ENCODE measurements at places on chromosomes 6 and 20.
A peak's percentile ranks its signal among the peaks of the same experiment; 100 is the strongest.

GRCh38 chr6:150238846-150239407 lies 96.1 kb downstream of the PPP1R14C start:
- DNase-seq: no peak

DNA sequence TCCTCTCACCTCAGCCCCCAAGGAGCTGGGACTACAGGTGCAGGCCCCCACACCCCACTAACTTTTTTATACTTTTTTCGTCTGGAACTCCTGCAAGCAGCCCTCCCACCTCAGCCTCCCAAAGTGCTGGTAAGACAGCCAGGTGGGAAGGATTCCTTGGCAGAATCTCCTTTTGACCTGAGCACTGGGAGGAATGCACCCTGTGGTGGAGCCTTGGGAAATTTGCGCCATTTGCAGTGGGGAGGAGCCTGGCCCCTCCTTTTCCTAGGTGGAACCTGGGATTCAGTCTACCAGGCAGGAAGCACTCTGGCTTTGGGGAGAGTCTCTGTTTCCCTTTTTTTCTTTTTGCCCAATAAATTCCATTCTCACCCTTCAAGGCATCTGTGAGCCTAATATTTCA lies 2.3 kb upstream of the RNGTT start:
- DNase-seq: no peak

- no peak for DNase-seq
Observed at GRCh38 chr6:50819904-50820868, 1.5 kb downstream of the TFAP2B start.

- DNase-seq: no peak
Observed at GRCh38 chr6:159913862-159914564, 23.2 kb downstream of the MAS1 start.

DNA sequence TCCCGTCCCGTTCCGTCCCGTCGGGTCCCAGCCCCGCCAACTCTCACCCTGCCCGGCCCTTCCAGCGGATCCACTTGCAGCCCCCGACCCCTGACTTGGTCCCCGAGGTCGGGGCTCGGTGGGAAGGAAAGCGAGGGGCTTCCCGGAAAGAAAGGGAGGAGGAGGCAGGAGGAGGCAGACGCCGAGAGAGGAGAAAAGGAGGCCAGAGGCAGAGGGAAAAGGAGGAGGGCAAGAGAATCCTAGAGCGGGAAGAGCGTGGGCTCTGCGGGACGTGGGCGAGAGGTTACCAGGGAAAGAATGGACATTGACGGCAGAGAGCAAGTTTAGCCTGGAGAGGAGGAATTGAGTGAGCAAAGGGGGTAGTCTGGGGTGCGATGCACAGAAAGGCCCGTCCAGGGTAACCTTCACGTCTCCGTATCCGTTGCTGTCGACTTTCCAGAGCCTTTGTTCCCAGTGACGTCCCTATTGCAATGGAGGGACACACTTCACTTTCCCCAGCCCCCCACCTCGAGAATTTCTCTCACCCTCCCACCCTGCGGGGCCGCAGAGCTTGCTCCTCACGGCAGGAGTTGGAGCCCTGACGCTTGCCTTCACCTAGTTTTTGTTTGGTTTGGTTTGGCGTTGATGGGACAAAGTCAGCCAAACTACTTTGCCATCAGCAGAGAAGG lies 477 bp upstream of the MOXD1 start:
- DNase-seq: no peak

DNA sequence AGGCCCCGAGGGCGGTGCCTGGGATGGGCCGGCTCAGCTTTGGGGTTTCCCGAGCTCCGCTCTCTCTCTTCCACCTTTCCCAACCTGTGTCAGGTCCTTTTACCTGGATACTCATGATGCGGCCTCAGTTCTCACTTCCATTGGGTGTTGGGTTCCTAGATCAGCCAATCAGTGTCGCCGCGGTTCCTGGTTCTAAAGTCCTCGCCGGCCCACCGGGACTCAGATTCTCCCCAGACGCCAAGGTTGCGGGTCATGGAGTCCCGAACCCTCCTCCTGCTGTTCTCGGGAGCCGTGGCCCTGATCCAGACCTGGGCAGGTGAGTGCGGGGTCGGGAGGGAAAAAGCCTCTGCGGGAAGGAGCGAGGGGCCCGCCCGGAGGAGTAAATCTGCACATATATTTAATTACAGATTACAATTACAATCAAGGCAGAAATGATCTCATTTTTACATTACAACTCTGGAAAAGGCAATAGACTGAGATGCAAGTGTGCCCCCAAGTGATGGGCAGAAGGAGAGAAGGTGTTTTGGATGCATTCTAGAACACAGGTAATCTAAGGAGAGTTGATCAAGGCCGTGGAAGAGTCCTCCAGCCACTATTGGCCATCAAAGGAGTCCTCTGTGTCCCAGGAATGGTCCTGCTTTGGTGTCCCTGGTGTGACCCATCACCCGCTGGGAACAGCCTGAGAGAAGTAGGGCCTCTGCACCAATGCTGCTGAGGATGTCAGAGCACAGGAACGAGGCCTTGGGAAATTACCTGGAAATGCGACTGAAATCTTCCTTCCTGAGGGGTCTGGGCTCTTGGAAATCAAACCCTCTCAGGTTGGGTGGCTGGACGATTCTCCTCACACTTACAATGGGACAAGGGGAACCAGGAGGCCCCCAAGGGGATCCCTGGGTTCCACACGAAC lies 34.7 kb upstream of the MICB start:
- DNase-seq: peak; percentile 99

- no peak for DNase-seq
Observed at GRCh38 chr6:4057036-4057435, 21.9 kb downstream of the FAM217A start.

GRCh38 chr6:118896339-118897136 lies 2.6 kb downstream of the ASF1A start:
- peak; percentile 57 for DNase-seq

Measured in CD4-positive, alpha-beta T cell treated with Interleukin-17A for 1 hour (primary cell).